ENCODE measurements at places on chromosomes 13 and 19.

- DNase-seq, result no peak
These were observed 1.7 kb downstream of the NR2F6 start for GRCh38 chr19:17243830-17244617.

DNA sequence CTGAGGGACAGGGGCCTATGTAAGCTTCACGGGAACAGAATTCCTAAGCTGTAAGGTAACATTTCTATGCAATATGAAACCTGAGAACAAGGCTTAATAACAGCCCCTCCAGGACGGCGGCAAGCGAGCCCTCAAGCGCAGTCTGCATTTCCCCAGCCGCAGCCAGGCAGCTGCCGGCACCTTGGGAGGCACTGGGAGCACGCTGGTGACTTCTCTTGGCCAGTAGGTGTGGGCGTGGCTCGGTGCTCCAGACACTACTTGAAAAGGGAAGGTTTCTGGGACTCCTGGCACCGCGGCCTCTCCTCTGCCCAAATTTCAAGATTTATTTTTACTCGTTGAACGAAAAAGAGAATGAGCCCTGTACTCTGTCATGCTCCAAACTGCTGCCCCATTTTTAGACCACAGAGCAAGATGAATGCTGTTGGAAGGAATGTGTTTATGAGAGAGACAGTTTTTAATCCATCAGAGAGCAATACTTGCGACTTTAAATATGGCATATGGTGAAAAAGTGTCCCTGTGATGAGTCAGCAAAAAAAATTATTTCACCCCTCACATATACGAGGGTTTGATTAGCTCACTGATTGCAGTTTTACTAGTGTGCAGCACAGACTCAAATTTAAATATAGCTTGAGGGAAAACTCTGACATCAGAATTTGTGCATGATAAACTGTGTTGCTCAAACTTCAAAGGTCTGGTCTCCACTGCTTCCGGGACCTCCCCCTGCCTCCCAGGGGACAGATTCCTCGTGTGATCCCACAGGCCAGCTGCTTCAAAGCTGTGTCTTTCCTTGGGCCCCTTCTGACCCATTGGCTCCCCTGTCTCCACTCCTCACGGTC is 81.2 kb downstream of the COL4A2 start:
- no peak for DNase-seq

GRCh38 chr13:108742701-108743451 is 113.5 kb downstream of the MYO16 start:
- DNase-seq, result no peak

DNA sequence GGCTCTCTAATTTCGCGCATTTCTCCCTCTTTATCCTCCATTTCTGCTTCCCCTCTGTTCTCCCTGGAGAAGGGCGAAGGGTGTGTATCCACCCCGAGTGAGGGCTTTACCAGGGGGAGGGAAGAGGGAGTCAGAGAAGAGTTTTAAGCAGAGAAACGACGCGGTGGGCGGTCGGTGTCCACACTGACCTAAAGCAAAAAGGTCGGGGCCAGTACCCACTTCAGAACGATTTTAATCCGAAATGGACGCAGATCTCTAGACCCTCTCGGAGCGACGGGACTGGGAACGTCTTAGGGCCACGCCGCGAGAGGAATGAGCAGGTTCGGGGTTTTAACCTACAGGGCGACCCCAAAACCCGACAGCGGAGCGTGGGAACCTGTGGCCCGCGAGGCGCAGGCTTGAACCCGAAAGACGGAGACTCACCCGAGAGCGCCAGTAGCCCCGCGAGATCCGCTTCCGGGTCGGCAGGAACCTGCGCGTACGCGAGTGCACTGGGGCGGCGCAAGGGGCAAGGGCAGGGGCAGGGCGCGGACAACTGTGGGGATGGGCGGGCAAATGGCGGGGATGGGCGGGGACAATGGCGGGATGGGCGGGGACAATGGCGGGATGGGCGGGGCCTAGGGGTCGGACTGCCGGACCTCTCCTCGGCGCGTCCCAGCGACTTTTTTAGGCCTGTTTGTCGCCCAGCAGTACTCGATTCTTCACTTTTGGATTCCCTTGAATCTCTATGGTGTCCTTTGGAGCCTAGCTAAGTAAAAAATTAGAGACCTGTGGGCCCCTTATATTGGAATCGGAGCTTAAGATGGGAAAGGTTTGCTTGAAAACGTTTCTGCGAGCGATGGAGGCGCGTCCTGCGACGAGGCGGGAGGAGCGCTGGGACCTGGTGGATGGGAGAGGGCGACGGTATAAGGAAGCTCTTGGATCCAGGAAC is at the start of gene ZNF677:
ZNF677 (minus strand) TSS at position 463 of the 931 bp plus-strand sequence. CDS start 3,323 bp downstream, outside the sequence.
- DNase-seq, result peak; percentile 73

DNA sequence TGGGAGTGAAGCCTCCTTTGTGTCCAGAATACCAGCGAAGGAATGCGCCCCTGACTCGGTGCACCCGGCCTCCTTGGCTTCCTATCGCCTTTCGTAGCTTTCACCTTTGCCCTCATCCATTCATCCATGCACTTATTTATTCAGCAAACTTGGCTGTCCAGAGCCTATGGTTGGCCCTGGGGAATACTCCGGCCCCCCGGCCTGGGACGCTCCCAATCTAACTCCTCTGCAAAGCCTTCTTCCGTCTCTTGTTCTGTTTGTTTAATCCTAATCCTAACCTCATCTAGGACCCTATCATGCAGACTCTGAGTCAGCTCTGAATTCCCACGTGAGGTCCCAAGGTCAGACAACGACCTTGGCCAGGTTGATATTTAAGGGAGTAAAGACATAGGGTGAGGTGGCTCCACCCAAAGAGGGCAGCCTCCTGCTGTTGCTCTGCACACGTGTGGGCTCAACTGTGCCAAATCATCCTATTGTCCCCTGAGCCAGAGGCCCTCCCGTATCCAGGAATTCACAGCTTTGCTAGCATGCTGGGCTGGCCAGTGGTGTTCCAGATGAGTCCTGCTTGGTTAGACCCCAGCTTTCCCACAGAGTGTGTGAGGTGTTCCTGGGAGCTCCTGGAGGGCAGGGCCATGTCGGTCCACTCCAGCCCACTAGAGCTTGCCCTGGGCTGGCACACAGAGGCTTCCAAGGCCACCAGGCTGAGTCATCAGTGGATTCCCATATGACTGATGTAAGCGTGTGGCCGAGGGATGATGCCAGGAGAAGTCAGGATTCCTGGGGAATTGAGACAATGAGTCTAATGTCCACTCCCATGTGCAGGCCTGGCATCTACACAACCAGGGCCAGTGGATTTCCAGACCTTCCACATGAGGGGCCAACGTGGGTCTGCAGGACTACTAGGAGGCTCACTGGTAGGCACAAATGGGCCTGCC is 6.5 kb upstream of the CCNE1 start:
- DNase-seq, result no peak

DNA sequence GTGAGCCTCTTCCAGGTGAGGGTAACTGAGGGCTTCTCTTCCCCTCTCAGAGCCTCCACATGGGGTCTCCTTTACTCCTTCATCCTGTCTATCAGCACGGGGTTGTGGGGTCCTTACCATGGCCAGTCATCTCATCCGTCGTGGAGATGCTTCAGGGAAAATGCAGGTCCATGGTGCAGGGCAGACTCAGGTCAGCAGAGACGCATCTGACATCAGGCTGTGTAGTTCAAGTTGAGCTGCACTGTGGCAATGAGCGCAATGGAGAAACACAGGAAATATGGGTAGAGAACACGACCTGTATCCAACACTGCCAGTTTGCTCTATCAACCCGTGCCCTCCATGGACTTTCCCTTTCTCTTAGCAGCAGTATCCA is 13.9 kb downstream of the LILRA5 start:
- no peak for DNase-seq

GRCh38 chr13:46077265-46077664 is 24.7 kb upstream of the ZC3H13 start:
- no peak for DNase-seq

DNA sequence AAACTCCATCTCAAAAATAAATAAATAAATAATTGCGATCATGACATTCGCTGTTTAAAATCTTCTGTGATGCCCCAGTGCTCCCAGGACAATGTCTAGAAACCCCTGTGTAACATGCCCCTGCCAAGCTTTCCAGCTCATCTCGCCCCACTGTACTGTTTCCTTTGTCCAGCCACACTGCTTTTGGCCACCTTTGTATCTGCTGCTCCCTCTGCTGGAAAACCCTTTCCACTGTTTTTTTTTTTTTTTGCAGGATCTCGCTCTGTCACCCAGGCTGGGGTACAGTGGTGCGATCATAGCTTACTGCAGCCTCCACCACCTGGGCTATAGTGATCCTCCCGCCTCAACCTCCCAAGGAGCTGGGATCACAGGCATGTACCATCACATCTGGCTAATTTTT is 7.5 kb downstream of the PLAUR start:
- no peak for DNase-seq

GRCh38 chr13:46008631-46009030 is 43.9 kb downstream of the ZC3H13 start:
- DNase-seq, result no peak

- no peak for DNase-seq
These were observed 49.2 kb upstream of the RGCC start for GRCh38 chr13:41408121-41408520.

GRCh38 chr19:17829855-17830566 is 8.7 kb upstream of the INSL3 start:
- no peak for DNase-seq

- DNase-seq, result no peak
These were observed 171.7 kb downstream of the LACC1 start for GRCh38 chr13:44051405-44051804.

DNA sequence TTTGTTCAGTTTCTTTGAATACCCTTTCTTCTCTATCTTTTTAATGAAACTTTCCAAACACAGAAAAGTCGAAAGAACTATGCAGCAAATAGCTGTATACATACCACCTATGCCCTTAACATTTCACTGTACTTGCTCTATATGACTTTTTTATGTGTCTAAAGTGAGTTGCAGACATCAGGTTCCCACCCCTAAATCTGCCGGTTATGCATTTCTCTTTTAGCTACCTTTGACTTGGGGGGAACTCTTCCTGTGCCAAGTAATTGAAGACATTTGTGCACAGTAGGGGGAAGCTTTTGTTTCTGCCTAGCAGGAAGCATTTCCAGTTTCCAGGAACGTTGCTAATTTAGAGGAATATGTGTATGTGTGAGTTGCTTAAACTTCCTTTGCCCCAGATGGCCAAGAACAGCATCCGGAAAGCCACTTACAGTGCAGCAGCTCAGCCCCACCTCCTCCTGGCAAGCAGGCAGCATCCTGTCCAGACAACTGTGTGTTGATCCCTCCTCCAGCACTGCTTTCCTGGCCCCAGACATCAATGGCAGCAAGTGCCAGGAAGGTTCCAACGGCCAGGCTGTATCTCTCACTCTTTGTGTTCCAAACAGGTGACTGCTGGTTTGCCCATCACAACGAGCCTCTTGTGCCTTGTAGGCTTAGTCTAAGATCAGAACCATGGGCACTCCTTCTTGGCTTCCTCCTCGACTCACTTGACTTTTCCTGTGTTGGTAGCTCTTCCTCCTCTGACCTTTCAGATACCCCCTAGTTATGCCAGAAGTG is 14.7 kb upstream of the GRAMD1A start:
- DNase-seq, result no peak

DNA sequence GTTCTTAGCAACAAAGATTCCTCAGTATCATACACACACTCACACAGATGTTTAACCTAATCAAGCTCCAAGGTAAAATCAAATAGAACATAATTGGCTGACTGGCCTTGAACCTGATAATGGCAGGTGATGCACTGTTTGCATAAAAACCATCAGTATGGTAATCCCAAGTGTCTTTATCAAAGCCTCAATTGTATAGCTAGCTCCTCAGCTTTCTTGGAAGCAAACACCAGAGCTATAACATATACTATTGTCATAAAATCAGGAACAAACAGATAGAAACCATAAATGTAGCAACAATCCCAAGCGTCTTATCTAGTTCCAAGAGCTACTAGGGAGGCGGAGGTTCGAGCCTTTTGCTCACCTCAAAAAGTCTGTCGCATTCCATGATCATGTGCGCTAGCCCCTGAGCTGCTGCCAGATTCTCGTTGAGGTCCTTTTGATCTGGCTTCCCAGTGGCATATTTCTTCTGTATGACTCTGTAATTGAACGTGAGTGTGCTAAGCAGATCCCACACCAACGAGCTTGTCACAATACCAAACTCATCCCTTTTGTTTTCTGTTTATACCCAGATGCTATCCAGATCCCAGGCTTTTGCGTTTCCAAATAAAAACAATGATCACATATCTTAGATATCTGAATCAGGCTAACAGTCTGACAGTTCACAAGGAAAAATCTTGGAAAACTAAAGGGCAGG is 95.3 kb downstream of the KL start:
- DNase-seq, result no peak

DNA sequence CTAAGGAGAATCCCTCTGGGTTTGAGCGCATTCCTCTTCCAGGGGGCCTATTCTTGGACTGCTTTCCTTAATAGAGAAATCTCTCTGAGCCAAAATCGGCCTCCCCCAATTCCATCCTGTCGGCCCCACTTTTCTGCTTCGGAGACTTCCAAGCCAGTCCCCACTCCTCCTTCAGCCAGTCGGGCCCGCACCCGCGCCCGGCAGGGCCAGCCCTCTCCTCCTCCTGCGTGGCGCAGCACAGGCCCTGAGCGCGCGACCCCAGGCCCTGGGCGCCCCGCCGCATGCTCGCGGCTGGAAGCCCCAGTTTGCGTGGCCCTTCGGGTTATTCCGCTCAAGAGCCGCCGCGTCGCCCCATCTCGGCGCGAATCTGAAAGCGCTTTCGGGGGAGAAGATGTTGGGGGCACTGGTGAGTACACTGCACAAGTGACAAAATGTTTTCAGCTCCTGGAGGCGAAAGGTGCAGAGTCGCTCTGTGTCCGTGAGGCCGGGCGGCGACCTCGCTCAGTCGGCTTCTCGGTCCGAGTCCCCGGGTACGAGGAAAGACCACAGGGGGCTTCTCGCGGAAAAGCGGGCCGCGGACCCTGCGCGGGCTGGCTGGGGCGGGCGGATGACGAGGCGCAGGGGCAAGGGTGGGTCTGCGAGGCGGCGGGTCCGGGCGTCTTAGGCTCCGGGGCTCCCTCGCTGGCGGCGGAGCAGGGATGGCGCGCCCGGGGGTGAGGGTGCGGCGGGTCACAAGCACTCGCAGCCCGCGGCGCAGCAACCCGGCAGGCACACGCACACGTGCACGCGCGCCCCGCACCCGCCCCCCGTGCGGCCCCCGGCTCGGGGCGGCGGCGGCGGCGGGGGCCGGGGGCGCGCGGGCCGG is at the start of gene IL17D:
IL17D (plus strand) TSS at position 785 of the 865 bp plus-strand sequence. CDS start 303 bp downstream, outside the sequence.
- DNase-seq, result peak; percentile 9

GRCh38 chr19:1502433-1503088 is 10.3 kb downstream of the ADAMTSL5 start:
- no peak for DNase-seq

- no peak for DNase-seq
These were observed 153.4 kb upstream of the STARD13 start for GRCh38 chr13:33438918-33439317.

DNA sequence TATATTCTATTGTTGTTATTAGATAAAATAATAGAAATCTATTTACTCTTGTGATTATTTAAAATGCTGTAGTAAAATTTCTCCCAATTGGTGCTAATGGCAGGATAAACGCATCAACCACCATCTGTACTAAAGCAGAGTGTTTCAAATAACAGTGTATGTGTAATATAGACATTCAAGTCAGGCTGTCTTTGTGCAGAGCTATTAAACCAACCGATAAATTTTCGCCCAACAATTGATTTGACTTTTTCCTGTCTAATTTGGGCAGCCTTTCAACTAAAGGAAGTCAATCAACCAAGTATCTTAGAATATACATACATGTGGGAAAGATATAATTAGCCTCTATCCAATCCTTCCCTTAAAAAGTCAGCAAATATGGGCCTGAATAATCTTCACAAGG is 5.8 kb downstream of the AMER2 start:
- DNase-seq, result no peak

- no peak for DNase-seq
These were observed 68.7 kb downstream of the RAP2A start for GRCh38 chr13:97502706-97503105.

- no peak for DNase-seq
These were observed 1589.1 kb upstream of the SPRY2 start for GRCh38 chr13:81929988-81930387.
